ENCODE measurements at places on chromosomes 3 and 15. TPM values are rescaled to one million over a fixed set of nuclear protein-coding genes. Genes with fewer than 3 reads are reported as not detected.

DNA sequence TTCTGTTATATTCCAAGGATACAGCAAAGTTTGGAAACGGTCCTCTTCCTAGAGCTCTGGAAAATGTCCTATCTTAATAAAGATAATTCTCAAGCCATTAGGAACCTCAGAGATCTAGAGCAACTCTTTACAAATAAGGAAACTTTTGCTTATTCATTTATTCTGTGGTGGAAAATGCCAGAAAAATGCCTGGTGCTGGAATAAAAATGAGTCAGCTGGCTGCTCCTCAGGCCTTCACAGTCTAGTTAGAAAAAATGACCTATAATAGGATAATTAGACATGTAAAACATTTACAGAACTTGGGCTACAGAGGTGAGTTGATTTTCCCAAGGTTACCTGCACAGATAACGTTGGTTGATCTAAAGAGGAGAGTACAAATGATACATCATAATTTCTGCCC, 372.5 kb downstream of the NLGN1 start:
- no peak for DNase-seq

DNA sequence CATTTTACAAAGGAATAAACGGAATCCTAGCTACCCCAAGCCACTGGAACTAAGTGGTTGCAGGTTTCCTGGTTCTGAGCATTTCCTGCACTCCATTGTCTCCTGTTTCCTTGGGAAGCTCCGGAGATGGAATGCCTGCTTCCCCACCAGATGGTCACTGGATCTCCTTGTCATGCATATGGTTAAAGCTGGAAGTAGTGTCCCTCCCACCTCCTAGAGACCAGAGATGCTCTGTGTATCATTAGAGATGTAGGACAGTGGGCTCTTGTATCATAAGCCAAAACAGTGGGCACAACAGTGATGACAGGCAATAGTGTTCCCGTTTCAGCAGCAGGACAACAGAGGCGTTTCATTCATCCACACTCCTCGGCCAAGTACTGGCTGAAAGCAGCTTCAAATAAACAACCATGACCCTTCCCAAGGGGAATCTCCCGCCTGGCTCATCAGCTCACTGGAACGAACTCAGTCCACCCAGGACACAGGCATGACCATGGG, 136.2 kb upstream of the EIF1B start:
- DNase-seq: no peak

DNA sequence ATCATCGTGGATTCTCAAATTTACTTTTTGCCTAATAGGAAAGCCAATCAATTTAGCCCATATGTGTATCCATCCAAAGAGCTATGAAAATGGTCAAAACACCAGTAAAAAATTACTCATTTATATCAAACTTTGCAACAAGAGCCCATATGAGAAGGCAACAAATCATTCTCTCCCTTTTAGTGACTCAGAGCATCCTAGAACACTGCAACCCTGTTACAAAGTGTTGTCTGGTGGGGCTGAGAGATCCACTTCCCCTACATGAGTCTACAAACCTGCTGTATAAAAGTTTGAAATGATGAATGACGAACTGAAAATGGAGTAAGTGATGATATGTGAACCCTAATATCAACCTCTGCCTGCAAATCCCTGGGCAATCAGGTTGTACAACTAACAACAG, 23.3 kb downstream of the PDZRN3 start:
- no peak for DNase-seq

GRCh38 chr15:39444735-39445470, 136.0 kb upstream of the THBS1 start:
- DNase-seq: no peak

GRCh38 chr3:21377071-21377769, 373.8 kb downstream of the ZNF385D start:
- no peak for DNase-seq

ITIH3 gene
- total RNA-seq: 2.2 TPM

ITIH4 gene
- 0.69 TPM for total RNA-seq

IL17RB gene
- not detected for total RNA-seq

All from A172 (cell line).